ENCODE measurements at places on chromosomes 4 and X.

GRCh38 chr4:22514001-22514400 is 1.9 kb downstream of the ADGRA3 start:
- DNase-seq, result no peak

DNA sequence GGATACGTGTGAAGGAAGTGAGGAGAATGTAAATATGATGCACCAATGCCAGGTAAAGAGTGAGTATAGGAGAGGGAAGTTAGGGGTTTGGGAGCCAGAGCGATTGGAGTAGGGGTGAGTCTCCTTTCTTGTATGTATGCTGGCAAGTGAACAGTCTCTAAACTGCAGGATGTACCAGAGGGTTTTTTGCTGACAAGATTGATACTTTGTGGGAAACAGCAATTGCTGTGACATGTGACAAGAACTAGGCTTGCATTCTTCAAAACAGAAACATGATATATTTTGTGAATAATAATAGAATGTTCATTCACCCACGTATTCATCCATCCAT is 706 bp downstream of the CHIC1 start:
- DNase-seq, result no peak

DNA sequence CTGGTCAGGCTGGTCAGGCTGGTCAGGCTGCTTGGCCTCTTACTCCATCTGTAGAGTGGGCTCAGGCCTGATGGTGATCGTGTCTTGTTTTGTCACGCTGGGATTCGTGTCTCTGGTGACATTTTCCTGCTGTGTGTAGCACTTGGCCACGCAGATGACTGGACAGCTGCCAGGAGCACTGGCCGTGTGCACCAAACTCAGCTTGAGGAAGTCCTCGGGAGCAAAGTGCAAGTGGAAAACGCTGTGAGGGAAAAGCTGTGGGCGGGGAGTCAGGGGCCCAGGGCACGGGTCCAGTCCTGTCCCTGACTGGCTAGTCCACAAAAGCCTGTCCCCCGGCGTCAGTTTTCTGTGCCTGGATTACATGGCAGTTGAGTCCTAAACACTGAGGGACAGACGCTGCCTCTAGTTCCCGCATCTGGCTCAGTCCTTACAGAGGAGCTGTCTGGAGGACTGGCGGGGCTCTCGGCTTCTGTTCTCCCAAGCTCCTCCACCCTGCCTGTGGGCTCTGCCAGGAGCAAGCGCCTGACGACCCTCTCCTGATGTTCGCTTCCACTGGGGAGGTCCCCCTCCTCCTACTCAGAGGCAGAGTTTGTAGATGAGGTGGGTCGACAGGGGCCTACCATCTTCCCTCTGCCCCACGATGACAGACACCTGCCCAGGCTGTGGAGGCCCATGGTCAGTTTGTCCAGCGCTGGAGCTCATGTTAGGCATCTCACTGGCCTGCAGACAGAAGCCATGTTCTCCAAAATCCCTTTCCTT is 35.9 kb upstream of the GRPEL1 start:
- no peak for DNase-seq

DNA sequence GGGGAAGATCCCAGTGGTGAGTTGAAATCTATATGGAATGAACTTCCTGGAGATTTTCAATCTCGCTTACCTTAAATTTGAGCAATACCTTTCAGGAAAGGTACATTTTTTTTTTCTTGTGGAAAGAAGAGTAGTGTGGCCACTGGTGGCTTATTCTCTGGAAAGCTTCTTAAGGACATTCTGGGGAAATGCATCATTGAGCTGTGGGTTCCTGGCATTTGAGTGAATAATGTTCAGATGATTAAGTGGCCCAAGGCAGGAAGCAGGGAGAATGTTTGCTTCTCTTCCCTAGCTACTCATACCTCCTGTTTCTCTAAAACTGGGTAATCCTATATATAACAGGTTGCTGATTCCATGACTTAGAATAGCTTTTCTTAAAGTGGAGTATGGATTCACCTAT is 31.8 kb downstream of the STAG2 start:
- DNase-seq, result no peak

GRCh38 chrX:9072281-9072680 is 38.4 kb upstream of the FAM9B start:
- DNase-seq, result no peak

- DNase-seq, result no peak
Observed at GRCh38 chr4:139839403-139840031, 173.9 kb downstream of the MGST2 start.

GRCh38 chr4:152778656-152779512 is 646 bp downstream of the TIGD4 start:
- no peak for DNase-seq

- no peak for DNase-seq
Observed at GRCh38 chr4:152063621-152064240, 302.9 kb upstream of the GATB start.

DNA sequence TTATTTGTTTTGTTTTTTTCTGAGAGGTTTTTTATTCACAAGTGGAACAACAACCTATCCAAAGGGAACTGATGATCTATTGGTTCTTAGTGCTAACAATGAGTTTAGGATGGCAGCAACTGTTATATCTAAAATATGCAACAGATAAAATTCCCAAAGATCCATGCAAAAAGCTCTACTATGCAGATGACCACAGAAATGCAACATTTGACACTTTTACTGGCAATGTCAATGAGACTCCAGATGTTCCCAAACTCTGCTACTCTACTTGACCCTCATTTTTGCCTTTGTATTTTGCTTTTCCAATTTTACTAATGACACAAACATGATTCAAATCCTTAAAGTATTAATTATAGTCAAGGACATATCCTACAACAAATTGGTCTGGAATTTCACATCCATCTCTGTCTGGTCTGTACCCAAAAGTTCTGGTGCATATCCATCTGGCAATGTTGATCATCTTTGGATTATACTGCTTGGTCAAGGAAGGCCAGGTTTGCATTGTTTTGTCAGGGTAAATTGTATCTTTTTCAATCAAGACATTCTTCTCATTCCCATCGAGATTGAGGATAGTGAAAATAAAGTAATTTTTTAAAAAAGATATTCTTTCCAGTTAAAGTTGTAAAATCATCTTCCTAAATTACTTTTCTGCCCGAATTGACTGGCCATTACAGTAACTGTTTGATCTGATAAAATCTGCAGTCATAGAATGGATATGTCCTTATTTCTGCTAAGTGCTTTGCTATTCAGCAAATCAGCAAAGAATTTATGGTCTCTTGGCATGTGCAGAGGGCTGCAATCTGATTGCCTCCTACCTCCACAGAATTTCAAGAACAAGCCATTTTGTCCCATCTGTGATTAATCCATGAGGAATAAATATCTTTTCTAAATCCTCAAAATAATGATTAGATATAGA is 73.6 kb downstream of the FGFBP1 start:
- no peak for DNase-seq

- DNase-seq, result no peak
Observed at GRCh38 chr4:102216666-102217065, 128.6 kb downstream of the SLC39A8 start.

GRCh38 chr4:182893047-182893446 is 24.1 kb downstream of the DCTD start:
- no peak for DNase-seq

GRCh38 chr4:162341533-162341932 is 177.7 kb upstream of the FSTL5 start:
- DNase-seq, result no peak

GRCh38 chr4:2647403-2648158 is 108.6 kb downstream of the TNIP2 start:
- no peak for DNase-seq

DNA sequence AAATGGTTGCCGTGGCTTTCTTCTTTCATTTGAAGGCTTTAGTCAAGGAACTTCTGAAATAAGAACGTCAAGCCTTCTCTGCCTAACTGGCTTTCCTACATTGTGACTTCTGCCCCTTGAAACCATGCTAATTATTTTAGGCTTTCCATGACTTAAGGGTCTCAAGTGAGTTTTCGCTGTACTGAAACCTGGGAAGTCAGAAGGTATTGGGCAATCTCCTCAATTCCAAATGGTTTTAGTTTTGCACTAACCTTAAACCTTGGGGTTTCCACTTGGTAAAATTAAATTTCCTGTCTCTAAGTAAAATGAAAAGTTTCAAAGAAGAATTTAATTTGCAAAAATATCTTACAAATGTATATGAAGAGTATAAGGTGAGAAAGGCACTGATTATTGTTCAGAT is 73.8 kb downstream of the MBNL3 start:
- no peak for DNase-seq

GRCh38 chr4:38686682-38687081 is 22.7 kb downstream of the KLF3 start:
- DNase-seq, result no peak

- DNase-seq, result no peak
Observed at GRCh38 chr4:105130945-105131344, 15.7 kb upstream of the TET2 start.

DNA sequence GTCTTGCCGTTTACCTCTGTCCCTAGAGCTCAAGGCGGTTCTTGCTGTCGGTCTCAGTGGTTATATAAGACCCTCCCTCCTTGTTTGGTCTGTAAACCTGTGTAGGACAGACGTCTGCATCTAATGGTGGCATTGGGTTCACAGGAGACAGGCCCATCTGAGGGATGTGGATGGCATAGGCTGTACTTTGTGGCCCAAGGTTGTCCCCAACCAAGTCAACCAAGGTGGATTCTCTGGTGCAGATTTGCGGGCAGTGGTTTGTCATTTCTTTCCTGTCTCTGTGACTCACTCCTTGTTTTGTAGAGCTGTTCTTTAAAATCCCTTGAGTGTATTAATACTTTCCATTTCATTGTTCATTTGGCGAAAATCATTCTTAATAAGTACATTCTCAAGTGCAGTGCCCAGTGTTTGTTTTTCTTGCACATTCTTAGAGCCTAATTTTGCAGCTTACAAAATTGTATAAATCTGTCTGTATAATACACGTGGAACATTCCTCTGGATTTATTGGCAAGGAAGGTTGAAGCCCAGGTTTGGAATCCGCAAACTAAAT is 68.0 kb upstream of the TLR2 start:
- no peak for DNase-seq

DNA sequence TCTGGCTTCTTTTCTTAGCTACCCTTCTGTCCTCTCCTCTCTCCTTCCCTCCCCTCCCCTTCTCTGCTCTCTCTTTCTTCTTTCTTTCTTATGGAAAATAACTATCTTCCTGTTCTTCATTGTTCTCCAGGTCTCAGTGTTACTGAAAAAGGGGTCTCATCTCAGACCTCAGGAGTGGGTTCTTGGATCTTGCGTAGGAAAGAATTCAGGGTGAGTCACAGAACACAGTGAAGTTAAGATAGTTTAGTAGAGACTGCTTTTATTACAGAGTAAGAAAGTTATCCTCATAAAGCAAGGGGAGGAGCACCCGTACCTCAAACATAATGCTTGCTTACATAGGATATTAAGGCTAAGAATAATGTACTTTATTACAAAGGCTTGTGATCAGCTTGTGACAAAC is 31.8 kb upstream of the CWH43 start:
- no peak for DNase-seq

GRCh38 chr4:169655401-169655800 is 35.0 kb downstream of the CLCN3 start:
- no peak for DNase-seq

GRCh38 chrX:531611-531936 is 99.0 kb upstream of the SHOX start:
- no peak for DNase-seq

DNA sequence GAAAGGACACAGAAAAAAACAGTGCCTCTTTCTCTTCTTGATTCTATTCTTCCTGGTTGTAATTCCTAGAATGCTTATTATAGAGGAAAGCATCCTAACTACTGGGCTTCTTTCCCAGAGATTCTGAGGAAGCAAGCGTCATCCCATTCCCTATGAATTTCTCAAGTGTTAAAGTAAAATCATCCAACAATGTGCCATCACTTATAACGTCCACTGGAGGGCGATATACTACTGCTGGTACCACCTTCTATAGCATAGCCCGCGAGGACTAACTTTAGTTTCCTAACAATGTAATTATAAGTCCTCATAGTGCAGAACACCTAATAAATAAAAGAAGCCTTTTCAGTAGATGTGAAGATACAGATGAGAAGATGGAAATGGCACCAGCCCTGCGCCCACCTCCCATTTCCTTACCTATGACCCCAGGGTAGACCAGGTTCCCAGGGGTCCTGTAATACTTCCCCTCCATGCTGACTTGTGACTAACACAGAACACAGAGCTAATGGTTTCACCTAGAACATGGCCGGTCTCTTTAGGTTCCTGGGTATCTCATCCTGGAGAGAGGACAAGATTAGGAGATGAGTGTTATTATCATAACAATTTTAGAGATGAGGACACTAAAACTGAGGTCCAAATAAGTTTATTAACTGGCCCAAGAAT is 4.2 kb downstream of the CENPVL3 start:
- DNase-seq, result peak; percentile 31

DNA sequence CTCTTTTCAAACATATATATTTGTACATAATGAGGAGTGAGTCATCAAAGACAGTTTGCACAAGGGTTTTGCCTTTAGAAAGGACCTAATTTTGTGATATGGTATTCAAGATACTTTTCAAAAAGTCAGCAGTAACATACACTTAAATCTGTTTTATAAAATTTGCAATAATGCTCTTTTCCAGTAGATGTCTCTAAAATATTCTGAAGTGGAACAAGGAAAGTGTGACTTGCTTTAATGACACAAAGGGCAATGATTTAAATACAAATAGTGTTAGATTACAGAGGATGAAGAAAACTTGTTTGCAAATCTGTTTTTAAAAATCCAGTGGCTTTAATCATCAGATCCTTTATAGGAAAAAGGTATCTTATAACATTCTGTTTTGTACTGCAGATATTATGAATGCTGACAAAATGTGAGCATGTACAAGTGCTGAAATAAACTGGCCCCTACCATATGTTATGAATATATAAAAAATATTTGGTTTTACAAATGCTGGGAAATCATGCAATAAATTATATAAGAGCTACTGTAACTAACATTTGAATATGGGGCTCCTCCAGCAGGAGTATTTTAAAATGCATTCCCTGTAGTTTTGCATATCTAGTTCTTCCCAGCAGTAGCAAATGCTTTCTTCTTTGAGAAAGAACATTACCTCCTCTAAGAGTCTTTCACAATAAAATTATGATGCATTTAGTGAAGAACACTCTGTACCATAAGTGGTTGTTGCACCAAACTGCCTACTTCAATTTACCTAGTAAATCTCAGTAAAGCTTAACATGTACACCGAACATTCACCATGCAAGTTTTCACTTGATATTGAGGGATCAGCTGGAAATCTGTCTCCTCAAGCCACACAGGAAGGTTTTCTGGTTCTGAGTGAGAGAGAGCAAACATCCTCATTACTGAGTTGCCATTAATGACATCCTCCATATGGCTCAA is 20.2 kb downstream of the MMRN1 start:
- DNase-seq, result peak; percentile 28

- DNase-seq, result peak; percentile 23
Observed at GRCh38 chr4:142353149-142353738, 492.9 kb downstream of the INPP4B start.

GRCh38 chr4:624705-625590 is at the start of gene PDE6B:
TSS of gene PDE6B (plus strand) at chr4:625573. CDS start at chr4:625627, 54 bp downstream.
- DNase-seq, result no peak

DNA sequence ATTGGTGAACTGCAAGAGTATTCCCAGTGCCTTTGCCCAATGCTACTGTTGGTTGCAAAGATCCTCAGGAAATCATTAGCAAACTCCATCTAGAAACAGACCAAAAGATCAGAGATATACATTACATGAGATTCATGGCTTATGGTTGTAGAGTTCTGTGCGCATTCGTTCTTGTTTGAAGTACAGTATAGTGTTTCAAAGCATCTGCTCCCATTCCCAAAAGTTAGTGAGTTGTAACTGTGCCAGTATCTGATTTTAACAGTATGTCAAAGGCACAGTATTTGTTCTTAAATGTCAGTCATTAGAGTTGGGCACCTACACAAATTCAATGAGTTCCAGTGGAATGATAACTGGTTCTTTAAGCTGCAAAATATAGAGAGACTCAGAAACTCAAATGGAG is 314.7 kb upstream of the ATOH1 start:
- DNase-seq, result peak; percentile 22

All from NCI-H446 (cell line).